ENCODE measurements at places on chromosomes 1 and 21. TPM values are rescaled to one million over a fixed set of nuclear protein-coding genes. Genes with fewer than 3 reads are reported as not detected.

The S100A7 gene
- not detected for total RNA-seq

The ZBTB7B gene
- total RNA-seq, result 313 TPM

The AUNIP gene
- 1.5 TPM for total RNA-seq

The GPR52 gene
- 2.9 TPM for total RNA-seq

The GOLT1A gene
- total RNA-seq, result 2.5 TPM

The ADAM30 gene
- total RNA-seq, result not detected

DNA sequence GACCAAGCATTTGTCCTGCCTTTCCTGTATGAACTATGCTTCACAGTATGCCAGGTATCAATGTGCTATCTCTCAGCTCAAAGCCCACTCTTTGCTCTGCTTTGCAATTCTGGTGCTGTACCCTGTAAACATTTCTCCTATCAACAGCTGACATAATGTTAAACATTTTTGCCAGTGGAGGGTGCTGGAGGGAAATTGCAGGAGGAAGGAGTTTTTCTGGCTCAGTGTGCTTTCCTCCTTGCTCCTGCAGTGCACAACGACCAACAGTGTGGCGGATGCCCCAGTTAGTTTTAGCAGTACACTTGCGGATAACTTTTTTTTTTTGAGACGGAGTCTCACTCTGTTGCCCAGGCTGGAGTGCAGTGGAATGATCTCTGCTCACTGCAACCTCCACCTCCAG is 67.1 kb upstream of the PTGFRN start:
- DNase-seq, result no peak

- DNase-seq, result no peak
Measured at GRCh38 chr1:94555091-94555490, 13.5 kb upstream of the F3 start.

GRCh38 chr1:52629667-52630066 is 3.3 kb upstream of the SHISAL2A start:
- DNase-seq, result no peak

- no peak for DNase-seq
Measured at GRCh38 chr1:222927031-222927430, 112.2 kb downstream of the DISP1 start.

- DNase-seq, result no peak
Measured at GRCh38 chr1:65429078-65429477, 8.6 kb downstream of the LEPR start.

DNA sequence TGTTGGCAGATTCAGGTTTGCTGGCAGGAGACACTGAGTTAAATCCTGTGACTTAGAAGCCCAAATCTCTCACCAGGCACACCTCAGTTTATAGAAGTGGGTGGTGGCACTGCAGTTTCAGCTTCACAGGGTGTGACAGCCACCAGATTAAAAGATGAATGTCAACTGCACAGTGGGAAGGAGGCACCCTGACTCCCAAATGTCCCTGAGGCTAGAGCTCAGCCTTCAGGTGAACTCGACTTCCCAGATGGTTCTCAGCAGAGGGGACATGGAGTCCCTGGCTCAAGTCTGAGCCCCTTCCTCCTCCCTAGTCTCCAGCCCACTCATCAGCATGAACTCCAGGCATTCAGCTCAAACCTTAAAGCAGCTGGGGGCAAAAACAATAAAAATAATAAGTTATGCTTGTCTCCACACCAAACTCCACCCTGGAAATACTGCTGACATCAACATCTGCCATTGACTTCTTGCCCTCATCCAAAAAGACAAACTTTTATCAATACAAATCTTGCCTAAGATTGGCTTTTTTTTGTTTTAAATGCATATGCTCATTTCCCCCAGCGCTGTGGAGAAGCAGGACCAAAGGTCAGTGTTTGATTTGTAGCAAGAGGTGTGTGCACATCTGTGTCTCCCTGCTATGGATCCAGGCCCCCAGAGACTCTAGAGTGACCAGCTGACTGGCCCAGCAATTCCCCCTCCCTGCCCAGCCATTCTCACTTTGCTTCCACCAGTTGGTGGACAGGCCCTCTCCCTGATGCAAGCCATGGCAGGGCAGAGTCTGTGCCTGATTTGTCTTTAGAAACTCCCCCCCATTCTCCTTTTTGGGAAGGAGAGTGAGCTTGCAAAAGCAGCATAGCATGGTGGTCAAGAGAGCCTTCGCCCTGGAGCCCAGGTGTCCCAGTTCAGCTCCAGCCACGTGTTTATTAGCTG is 18.5 kb upstream of the S100A7 start:
- no peak for DNase-seq

All from mucosa of descending colon (tissue), 3 donors.